ENCODE measurements at places on chromosomes 12 and 14.

DNA sequence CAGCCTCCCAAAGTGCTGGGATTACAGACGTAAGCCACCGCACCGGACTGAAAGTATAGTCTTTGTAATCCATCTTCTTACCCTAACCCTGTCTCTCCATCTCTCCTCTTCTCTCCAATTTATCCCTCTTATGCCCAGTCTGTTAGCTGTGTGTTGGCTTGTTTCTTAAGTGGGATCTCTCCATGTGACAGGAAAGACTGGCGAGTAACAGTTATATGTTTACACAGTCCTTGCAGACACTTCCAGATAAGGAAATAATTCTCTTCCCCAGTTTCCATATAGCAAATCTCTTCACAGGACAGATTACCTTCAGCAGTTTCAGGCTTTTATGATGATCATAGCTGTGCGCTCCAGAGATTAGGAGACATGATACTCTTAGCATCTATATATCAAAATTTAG lies 16.0 kb upstream of the DIP2B start:
- DNase-seq: no peak

- DNase-seq: no peak
These were observed 271.6 kb upstream of the ATP2B1 start for GRCh38 chr12:89980236-89980635.

DNA sequence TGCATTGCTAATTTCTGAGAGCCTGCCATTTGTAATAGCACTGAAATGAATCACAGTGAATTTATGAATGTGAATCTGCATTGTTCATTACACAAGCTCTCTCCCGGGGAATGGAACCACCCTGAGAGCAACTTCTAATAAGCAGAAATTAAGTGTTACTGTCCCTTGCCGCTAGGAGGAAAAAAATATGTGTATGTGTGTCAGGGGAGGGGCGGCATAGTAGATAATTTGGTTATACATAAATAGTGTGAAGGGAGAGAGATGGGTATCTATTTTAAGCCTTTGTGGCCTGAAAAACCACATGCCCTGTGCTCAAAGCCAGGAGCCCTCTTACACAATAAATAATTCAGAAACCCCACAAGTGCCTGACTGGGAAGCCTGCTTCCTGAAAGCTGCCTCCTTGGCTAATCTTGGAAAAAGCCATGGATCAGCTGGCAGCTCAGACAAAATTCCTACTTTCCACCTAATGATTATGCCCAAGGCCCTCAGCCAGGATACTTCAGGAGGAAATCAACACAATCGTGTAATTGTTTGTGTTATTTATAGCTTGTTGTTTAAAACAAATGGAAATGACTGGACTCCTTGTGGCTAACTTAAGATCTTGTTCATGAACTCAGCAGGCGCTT lies 366.2 kb upstream of the KITLG start:
- no peak for DNase-seq

GRCh38 chr14:88225721-88226120 lies 97.3 kb downstream of the KCNK10 start:
- DNase-seq: peak; percentile 14

DNA sequence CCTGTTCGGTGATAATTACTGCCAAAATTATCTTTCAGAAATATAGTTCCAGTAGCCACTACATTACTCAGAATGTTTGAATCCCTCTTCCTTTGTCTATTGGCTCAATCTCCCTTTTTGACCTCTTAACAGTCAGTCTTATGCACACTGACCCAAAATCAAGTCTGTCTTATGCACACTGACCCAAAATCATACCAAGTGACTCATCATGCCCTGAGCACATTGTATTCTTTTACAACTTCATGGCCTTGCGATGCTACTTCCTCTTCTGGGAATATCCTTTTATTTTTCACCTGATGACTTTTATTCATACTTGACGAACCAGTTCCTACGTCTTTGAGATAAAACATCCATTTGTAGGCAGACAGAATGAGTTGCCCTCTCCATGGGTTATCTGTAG lies 182.3 kb downstream of the NPAS3 start:
- no peak for DNase-seq

DNA sequence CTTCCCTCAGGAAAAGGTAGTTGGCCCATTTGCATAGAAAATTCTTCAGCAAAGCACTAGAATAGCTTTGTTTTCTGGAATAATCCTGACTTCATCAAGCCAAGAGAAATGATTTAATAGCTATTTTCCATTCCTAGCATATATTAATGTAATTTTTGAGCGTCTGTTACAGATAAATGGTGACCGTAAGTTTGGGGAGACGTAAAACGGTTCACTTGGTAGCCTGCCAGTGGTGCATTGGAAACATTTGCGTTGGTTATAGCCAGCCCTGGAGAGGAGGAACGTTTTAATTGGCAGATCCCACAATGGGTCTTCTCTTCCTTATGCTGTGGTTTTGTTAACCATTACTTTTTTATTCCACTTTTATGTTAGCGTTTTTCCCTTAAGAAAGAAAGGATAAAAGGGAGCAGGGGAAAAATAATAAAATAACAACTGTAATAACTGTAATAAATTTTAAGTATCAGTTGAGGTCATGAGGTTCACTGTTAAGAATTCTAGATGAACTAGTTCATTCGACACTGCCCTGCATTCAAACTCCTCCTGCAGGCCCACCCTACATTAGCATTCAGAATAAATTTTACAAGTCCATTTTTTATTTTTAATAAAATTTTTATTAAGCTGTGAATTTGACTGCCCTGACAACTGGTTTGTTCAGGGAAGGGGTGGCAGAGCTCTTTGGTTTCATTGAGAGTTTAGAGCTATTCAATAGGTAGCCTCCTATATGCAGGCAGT lies 300.7 kb downstream of the ERC1 start:
- DNase-seq: no peak

DNA sequence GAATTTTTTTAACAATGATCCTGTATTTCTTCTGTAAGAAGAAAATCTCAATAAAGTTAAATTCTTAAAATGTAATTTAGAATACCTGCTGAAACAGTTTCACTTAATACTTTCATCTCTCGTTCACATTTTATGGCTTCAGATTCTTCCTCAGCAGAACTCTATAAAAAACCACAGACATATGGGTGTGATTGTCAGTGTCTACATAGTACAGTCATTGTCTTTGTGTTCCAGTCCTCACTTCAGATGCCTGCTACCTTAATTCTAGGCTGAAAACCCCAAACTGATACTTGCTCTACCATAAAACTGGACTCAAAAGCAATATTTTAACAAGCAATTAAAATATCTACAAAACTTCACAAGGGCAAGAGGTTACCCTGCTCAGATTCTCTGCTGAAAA lies 71.8 kb downstream of the DNAI7 start:
- DNase-seq: no peak

DNA sequence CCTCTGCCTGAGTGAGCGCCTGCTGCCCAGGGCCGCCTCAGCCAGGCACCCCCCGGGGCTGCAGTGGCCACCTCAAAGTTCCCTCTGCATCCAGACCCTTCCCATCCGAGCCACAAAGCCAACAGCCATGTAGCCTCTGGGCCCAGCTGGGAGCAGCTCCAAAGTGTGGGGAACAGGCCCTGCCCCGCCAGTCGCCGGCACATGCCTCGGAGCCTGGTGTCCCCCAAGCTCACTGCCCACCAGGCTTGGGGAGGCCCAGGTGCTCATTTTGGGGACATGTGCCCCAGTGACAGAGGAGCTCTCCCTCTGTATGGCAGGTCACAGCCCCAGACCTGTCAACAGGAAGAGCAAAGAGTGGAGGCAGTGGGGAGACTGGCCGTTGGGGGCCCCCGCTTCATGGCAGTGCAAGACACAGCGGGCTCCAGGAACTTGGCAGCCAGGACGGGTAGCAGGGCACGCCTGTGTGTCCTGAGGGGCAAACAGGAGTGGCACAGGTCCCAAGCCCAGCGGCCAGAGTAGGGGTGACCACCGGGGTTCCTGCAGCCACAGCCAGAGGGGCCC lies 29.9 kb downstream of the JAG2 start:
- no peak for DNase-seq

- no peak for DNase-seq
These were observed 155.0 kb upstream of the TMEM132C start for GRCh38 chr12:128111951-128112350.

- DNase-seq: no peak
These were observed 302.5 kb downstream of the NUAK1 start for GRCh38 chr12:105836242-105836622.

- no peak for DNase-seq
These were observed 27.3 kb upstream of the BBS10 start for GRCh38 chr12:76375470-76375869.

- no peak for DNase-seq
These were observed 43.6 kb downstream of the FGD6 start for GRCh38 chr12:95173392-95174251.

- DNase-seq: no peak
These were observed 31.2 kb downstream of the RHOF start for GRCh38 chr12:121762269-121762668.

GRCh38 chr14:29927376-29928116 lies at the start of gene PRKD1:
TSS of gene PRKD1 (minus strand) at chr14:29927847.
- DNase-seq: peak; percentile 87

GRCh38 chr12:130504110-130504839 lies 166.6 kb downstream of the PIWIL1 start:
- DNase-seq: peak; percentile 33

- no peak for DNase-seq
These were observed 10.7 kb downstream of the TFCP2 start for GRCh38 chr12:51162217-51162616.

DNA sequence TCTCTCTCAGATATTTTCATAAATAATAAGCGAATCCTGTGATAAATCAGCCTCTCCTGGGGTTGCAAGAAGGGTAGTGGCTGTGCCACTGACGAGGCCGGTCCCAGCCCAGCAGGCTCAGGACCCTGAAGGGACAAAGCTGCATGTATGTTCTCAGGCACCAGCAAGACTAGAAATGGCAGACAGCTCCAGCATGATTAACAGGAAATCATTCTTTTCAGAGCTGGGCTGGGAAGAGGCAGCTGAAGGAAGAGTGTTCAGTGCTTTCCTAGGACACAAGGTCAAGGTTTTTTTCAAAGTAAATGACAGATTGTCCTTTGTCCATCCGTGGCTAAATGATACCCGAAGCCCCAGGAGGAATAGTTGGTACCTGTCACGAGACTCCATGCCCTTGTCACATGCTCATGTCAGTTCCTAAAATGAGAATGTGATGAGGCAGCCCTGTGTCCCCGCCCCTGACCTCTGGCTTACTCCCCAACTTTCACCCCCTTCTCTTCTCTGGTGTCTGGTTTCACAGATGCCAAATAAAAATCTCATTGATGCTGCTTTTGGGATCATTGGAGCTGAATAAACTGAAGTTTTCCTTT lies 65.1 kb downstream of the PPP1R36 start:
- DNase-seq: no peak

GRCh38 chr14:23379366-23380196 lies 2.7 kb downstream of the CMTM5 start:
- DNase-seq: peak; percentile 84

DNA sequence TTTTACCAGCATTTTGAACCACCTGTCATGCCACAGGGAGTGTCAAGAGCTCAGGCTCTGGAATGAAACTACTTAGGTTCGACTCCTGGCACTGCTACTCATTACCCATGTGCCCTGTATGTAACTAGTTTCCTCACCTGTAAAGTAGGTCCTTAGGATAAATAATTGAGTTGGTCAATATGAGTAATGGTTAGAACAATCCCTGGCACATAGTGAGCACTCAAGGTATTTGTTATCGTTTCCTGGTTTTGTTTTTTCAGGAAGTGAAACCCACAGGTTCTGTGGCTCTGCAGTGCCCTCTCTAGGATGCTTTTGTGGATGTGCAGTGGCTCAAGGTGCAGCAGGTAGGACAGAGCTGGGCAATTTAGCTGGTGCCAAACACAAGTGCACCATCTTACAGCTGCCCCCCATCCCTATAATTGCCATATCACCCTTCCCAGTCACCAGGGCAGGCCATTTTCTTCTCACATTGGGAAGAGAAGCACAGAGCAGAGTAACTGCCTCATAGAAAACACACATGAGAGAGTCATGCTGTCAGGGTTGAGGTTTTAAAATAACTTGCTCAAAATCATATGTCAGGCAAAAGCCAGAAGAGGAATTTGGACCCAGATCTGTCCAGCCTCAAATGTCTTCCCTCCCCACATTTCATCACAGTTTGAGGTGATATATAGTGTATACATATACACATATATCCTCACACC lies 297.5 kb downstream of the RPAP3 start:
- DNase-seq: peak; percentile 42

DNA sequence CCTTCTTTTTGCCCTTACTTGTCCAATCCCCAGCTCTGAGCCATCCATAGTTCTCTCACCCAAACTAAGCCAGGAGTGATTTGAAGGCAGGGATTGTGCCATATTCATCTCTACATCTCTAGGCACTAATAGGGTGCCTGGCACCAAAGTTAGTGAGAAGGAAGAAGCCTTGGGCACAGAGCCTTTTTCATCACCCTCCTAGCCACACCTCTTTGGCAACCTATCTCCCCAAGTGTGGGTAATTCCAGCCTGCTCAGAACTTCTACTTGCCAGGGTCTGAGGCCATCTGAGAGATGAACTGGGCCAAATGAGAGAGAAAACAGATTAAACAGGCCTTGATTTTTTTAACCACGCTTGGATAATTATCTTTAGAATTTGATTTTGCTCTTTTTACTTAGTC lies 61.3 kb downstream of the PHLDA1 start:
- no peak for DNase-seq

- DNase-seq: no peak
These were observed 11.3 kb downstream of the LRRC74A start for GRCh38 chr14:76837524-76837923.

DNA sequence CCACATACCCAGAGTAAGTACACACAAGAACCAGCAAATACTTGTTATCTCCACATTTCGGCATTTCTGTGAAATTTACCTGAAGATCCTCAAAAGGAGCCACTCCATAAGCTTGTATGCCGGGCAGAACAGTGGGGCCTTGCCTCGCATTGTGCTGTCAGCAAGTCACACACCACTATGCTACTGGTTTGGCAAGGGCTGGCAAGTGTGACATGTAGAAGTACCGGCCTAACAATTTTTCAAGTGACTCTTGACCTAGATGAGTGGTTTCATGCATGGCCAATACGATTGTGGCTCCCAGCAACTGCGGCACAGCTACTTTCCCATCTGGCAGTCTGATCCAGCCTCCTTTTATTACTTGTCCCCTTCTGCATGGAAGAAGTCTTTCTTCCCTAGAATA lies 69.8 kb downstream of the GAS2L3 start:
- no peak for DNase-seq

GRCh38 chr12:101459642-101460346 lies 15.3 kb upstream of the SPIC start:
- peak; percentile 17 for DNase-seq

DNA sequence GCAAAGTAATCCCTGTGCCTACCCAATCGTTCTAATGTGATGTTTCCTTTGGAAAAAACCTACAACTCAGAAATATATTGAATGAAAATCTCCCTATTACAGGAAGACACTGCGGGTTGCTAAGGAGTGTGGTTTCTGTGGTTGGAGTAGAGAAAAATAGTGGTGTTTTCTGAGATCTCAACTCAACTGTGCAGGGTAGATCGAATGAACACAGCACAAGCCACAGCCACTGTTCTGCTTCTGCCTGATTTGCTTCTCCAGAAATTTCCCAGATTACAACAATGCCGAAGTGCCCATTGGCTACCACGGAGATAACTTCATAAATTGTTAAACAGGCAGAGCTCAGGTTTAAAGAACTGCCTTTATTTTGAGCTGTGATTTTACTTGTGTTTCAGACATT lies 480.4 kb downstream of the DIO2 start:
- DNase-seq: no peak
